ENCODE measurements at places on chromosomes 5 and 9.

- no peak for DNase-seq
Measured at GRCh38 chr5:105821800-105822199, 1848.9 kb downstream of the EFNA5 start.

DNA sequence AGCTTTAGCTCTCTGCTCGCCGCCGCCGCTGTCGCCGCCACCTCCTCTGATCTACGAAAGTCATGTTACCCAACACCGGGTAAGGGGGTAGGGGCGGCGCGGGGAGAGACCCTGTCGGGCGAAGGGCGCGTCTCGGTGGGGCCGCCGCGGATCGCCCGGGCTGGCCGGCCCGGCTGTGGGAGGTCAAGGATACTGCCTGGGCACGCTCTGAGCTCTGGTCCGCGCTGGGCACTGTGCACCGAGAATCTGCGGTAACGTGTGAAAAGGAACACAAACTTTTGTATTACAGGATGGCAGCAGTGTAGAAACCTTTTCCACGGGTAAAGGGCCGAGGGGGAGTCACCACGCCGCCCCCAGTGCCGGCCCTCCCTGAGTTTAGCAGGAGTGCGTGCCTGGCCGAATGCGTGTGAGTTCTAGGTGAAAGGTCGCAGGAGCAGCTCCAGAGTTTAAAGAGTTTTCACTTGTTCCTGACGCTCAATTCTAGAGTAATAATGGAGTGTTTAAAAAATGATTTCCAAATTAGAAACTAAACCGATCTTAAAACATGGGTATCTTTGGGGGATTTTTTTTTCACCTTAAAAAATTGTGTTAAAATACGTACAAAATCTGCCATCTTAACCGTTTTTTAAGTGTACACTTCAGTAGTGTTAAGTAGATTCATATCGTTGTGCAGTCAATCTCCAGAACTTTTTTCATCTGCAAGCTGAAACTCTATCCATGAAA, at the start of gene HSDL2:
Gene HSDL2, plus strand, starts transcription at position 7 of the 723 bp plus-strand sequence. Its CDS starts 56 bp downstream, at position 63.
- DNase-seq: no peak

GRCh38 chr5:160167624-160168165, 48.4 kb upstream of the PWWP2A start:
- DNase-seq: no peak

DNA sequence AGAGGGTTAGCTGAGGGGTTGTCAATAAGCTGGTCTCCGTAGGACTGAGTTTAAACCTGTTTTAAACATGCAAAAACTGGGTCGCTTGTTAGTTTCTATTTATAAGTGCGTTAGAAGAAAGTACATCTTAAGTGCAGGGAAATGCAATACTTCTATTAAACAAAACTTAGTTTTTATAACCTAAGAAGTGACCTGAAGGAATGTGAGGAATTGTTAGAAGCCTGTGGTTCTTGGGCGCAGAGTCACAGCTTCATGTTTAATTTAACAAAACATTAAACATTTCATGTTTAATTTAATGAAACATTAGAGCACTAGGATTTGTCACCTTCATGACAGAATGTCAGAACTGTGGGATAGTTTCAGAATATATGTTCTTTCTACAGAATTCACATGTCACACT, 469.2 kb upstream of the WWC1 start:
- DNase-seq: no peak

DNA sequence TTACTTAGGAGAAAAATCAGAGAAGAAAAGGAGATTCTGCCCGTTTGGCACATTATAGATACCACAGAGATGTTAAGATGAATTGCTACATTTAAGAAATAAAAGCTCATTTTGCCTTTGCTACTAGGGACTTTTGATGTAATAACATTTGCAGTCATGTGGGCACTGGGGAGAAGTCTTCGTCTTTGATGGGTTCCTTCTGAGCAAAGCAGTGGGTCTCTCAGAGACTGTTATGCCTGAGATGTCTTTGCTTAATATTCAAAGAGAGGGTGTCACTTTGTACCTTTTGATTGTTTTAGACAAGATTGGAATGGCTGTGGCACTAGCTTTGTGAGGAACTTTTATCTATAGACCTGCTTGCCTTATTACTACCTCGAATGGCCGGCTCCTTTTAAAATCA, 25.0 kb downstream of the SLC25A25 start:
- no peak for DNase-seq

DNA sequence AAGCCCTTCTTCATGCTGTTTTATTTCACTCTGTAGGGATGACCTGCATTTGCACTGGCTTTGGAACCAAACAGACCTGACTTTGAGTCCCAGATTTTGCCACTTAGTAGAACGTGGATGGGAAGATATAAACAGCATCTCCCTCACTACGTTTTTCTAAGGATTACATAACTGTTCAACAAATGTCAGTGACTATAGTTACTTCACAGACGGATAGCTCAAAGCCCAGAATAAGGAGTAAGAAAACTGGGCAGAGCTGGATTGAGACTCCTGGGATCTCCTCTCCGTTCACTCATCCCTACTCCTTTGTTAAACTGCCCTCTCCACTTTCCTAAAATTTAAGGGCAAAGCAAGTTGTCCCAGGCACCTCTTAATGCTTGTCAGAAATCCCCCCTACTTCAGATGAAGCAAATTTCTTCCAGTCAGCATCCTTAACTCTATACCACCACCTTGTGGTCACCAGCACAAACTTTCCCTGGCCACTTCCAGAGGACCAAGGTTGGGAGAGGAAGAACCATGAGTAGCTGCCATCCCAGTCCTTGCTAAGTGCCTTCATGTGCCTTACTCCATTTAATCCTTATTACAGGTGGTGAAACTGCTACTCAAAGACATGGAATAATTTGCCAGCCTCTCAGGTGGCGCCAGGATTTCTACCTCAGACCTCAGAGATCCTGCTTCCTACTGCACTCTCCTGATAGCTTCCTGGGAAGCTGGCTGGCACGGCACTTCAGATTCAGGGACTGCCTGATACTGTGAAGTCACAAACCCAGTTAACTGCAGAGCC, 38.4 kb downstream of the EGR1 start:
- no peak for DNase-seq

DNA sequence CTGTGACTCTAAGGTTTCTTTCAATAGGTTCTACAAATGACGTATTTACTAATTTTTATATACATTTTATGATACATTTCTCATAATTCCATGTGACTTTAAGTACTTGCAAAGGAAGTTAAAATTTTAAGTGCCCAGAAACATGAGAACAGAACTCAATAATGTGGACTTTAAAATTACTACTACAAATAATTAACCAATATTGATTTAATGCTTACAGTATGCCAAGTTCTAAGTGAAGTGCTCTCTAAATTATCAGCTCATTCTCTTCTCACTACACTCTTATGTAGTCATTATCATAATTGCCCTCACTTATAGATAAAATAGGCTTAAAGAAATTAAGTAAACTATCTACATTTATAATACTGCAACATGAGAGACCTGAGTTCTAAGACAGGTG, 1690.7 kb upstream of the CDH9 start:
- no peak for DNase-seq

DNA sequence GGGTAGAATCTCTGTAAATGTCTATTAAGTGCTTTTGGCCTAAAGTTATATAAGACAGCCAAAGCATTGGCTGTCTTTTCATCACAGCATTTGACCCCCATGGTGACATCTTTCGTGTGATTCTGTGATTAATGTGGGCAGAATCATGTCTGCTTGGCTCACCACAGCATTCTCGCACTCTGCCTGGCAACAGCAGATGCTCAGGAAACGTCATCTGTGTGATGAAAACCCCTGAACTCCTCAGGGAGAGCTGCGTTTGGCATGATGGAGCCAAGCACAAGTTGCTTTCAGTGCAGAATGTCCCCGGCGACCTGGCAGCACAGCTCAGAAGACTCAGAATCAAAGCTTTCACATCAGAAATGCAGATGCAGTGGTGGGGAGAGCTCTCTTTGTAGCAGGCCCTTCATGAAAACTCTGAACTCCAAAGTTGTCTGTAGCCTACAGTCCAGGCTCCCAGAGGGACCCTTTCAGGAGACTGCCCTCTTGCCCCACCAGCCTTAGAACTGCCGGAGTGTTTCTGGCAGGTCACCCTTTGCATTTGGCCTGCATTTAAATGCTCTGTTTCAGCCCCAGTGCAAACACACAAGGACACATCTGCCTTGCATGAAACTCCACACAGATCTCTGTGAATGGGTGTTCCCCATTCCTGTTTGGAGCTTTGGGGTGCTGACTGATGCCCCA, 155.6 kb upstream of the PANK3 start:
- no peak for DNase-seq

DNA sequence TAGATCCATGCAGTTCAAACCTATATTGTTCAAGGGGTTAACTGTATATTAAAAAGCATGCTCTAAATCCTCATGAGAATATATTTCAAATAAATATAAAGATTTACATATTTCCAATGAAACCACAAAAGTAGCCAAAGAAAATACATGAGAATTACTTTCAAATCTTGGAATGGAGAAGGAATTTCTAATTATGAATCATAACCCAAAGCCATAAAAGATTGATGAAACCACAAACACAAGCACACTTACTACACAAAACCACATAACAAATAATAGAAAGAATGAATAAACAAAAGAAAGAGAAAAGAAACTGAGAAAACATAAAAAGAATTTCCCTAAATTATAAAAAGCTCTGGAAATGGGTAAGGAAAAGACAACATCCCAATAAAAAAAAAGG, 16.0 kb downstream of the ERP44 start:
- DNase-seq: no peak

DNA sequence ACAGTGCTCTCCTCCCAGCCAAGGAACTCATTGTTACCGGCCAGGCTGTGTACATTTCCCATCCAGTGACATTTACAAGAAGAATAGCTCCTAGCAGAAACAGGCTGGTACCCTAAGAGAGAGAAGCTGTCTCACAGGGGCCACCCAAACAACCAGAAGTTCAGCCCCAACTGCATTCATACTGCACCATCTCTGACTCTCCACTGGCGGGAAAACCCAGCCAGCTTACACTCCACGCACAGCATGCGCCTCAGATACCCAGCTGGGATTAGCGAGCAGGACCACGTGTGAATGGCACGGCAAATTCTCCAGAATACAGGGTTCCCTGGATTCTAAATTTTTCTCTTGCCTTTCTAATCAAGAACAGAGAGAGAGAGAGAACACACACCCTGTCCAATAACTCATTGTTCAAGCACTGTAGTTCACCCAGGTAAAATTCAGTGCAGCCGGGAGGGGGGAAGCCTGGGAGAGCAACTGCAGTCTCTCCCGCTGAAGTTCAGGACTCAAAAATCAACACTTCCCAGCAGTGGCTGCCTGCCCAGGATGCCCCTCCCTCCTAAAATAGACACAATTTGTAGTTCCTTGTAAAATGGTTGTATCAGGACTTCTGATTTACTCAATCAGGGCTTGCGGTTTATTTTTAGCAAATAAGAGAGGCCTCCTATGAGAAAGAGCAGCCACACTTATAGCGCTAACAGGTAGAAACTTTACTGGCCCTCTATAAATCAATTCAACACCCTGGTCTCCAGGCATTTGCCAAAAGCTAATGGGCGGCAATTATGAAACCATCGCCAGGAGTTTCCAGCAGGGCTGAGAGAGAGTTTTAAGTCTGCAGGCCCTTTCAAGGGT, 2.2 kb downstream of the COL23A1 start:
- no peak for DNase-seq

GRCh38 chr5:126682856-126683255, 82.1 kb downstream of the PHAX start:
- DNase-seq: no peak

DNA sequence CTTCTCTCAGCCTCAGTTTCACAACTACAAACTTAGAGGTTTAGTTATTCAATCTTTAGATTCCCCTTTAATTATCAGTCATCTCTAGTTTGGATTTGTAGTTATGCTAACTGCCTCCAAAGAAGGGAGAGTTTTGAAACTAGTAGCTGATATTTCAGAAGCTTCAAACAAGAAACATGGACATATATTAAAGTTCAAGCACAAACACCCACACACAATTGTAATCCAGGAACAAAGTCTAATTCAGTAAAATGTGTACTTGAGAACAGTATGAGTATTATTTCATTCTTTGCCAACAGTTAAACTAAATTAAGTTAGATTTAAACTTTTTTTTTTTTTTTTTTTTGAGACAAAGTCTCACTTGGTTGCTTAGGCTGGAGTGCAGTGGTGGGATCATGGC, 71.2 kb upstream of the ABCA1 start:
- no peak for DNase-seq

DNA sequence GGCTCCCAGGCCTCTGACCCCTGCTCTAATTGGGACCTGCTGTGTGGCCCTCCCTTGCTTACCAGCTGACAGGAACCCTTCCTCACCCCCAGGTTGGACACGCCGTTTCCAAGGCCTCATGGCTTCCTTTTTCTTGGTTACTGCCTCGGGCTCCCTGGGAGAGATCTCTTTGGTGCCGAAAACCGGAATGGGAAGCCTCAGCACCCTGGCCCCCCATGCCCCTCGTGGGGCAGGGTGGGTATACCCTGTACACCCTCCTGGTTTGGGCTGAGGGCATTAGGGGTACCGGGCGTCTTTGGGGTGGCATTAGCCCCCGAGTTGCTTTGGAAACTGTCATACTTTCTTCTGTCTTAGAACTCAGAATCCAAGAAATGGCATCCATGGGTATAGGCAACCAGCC, 10.1 kb upstream of the LRRC14B start:
- DNase-seq: no peak

- no peak for DNase-seq
Measured at GRCh38 chr5:170885809-170886208, 24.0 kb downstream of the RANBP17 start.

DNA sequence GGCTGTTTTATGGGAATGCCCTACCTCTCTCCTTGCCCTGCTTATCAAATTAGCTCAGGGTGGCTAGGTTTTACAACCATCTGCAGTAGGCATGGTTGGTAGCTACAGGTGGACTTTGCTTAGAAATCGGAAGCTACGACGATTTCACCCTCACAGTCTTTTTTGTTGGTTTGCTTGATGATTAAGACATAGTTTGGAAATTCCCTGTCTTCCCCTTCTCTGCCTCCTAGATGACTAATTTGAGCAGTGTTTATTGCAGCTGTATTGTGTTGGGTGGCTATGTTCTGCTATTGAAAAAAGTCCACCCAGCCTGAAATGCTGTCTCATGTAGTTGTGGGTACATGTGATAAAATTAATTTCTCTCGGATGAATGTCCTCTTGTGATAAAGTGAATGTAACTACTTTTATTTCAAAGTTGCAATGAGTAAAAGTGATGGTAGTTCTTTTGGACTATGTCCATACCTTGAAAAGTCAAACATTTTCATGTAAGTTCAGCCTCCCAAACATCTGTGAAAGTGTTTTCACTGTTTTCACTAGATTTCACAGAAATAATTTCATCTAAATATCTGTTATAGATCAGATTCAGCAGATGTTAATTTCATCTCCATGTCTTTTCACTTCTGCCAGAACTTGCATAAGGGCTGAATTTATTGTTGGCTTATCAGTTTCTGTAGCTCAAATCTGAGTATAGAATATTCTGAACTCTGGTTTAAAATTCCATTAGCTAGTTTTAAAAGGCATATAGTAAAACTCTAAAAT, 37.3 kb upstream of the FYB1 start:
- DNase-seq: no peak

GRCh38 chr5:125552486-125552885, 806.0 kb upstream of the ZNF608 start:
- no peak for DNase-seq

- no peak for DNase-seq
Measured at GRCh38 chr5:2864515-2865105, 113.1 kb upstream of the IRX2 start.

Data from stimulated activated CD8-positive, alpha-beta memory T cell treated with anti-CD3 and anti-CD28 coated beads, Interleukin-4, amount 100 ng/mL, for 1 hour (primary cell).